ENCODE measurements at places on chromosomes 5 and 9.

- no peak for DNase-seq
These were observed 69.7 kb upstream of the SH3GL2 start for GRCh38 chr9:17509151-17509550.

- DNase-seq = no peak
These were observed 860.8 kb upstream of the DMAC1 start for GRCh38 chr9:8660383-8660782.

- DNase-seq = no peak
These were observed 18.9 kb downstream of the ADAMTS2 start for GRCh38 chr5:179326122-179326927.

DNA sequence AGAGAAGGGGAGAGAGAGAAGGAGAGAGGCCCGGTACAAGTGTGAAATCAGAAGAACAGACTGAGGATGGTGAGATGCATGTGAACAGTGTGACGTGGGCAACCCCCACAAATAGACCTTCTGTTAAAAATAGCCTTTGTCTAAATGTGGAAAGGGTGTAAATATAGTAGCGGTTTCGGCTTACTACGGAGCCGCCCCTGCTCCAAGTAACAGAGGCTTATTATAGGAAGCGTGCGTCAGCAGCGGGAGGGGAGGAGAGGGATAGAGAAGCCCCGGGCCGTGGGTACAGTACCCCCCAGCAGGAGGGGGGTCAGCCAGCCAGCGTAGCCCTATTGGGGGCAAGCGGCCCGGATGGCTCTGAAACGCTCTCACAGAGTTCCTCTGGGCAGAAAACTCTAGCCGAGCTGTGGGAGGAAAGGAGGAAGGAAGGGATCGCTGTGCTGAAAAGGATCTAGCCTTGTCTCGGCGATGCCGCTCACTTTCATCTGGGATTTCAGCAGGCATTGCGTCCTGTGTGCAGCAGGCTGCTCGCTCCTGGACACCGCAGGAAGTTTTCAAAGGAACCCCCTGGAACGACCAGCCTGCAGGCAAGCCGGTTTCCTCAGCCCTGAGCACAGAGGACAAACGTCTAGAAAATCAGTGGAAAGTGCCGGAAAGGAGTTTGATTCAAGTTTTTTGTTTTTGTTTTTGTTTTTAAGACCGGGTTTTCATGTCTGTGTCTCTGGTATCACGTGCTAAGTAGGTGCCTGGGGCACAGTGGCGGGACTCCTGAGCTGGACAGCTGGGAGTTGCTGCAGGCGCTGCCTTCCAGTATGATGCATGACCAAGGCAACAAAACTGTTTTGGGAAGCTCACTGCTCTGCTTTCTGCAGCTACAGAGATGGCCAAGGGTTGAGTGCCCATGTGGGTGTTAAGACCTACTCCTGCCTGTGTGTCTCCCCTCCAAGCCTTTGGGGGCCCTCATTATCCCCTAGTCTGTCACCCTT, 146.6 kb downstream of the SEC61B start:
- DNase-seq = no peak

DNA sequence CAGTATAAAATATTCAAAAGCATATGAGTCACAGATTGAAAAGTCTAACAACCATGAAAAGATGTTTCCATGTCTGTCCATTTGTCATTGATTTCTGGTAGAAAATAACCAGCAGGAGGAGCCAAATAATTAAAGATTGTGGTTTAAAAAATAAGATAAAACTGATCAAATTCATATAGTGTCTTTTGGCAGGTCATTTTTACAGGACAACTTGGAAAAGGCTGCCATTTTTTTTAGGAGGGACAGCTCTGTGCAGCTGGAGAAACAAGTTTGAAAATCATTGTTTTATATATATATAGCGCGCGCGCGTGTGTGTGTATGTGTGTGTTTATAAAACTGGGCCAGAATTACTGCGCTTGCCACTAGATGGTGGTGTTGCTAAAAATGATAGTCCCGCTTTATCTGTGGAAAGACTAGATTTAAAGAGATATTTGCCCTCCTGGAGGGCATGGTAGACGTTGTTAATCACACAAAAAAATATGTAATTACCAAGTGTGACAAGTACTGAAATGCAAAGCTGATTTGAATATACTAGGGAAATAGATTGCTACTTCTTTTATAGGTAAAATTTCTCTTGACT, 1.3 kb upstream of the TRMO start:
- DNase-seq = no peak

DNA sequence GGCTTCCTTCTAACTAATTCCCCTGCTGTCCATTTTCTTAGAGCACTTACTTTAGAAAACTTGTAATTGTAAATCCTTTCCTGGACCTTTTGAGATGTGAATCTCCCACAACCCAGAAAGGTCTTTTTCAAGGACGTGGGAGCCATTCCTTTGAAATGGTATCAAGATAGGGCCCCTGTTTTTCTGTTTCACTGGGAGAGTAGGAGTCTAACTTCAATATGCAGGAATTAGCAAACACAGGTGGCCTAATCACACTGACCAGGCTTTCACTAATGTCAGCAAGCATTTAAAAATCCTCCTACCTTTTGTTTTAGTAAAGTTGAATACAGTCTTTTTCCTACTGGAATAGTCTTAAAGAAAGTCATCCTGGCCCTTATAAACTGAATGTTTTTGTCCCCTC, 558.3 kb downstream of the PTPRD start:
- no peak for DNase-seq

- no peak for DNase-seq
These were observed 435.5 kb downstream of the CAAP1 start for GRCh38 chr9:26457151-26457550.

- DNase-seq = no peak
These were observed 126.7 kb downstream of the PRKACG start for GRCh38 chr9:68887232-68887631.

DNA sequence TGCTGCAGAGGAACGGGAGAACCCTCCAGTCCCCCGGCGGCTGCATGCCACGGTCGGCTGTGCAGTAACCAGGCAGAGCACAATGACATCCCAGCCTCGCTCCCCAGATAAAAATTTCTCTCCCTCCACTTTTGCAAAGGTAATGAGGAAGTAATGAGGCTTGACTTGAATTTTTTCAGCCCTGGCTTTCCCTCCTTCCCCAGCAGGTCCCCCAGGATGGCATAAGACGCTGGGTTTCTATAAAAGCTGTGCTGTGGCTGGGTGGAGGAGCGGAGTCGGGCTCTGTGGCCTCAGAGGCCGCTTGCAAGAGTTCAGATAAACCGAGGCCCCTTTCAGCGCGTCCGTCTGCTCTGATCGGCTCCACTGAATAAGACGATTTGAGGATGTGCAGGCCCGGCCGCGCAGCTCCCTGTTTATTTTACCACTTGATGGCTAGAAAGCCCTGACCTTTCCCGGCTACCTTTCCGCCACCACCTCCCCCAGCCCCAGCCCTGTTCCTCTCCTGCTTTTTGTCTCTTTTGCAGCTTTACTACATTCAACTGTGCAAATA, 351.9 kb upstream of the IRX2 start:
- no peak for DNase-seq

DNA sequence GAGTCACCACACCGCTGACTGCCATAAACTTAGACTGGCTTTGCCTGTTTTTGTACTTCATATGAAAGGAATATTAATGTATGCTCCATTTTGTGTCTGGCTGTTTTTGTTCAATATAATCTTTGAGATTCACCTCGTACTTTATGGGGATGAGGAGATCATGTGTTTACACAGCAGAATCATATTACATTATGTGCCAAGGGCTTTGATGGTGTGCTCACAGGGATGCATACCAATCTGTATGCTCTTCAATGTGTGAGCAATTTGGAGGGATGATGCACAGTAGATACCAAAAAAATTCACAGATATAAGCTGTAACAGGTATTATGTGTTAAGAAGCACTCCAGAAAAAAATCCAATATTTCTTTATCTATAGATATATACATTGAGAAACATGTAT, 113.7 kb downstream of the GABRB2 start:
- no peak for DNase-seq

GRCh38 chr5:53397141-53397757, 83.2 kb upstream of the FST start:
- no peak for DNase-seq

GRCh38 chr9:136826703-136827582, 15.3 kb upstream of the AJM1 start:
- DNase-seq = no peak

GRCh38 chr5:35308421-35308820, 78.1 kb upstream of the PRLR start:
- DNase-seq = peak; percentile 6

DNA sequence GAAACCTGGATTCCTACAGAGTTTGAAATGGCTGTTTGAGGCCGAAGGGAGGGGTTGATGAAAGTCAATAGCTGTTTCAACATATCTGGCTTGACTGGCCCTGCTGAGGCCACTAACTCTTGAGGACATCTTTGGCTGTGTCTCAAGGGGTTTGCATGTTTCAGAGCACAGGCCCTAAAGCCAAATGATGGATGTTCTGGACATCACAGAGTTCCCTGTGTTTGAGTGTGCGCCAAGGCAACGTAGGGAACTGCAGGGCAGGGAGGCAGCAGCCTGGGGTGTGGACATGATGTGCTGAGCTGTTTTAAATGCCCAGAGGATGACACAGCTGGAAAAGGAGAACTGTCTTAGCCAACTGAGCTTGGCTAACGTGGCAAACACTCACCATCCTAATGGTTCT, 89.6 kb downstream of the RAPGEF1 start:
- DNase-seq = no peak

- no peak for DNase-seq
These were observed 1858.4 kb downstream of the EFNA5 start for GRCh38 chr5:105812304-105812703.

DNA sequence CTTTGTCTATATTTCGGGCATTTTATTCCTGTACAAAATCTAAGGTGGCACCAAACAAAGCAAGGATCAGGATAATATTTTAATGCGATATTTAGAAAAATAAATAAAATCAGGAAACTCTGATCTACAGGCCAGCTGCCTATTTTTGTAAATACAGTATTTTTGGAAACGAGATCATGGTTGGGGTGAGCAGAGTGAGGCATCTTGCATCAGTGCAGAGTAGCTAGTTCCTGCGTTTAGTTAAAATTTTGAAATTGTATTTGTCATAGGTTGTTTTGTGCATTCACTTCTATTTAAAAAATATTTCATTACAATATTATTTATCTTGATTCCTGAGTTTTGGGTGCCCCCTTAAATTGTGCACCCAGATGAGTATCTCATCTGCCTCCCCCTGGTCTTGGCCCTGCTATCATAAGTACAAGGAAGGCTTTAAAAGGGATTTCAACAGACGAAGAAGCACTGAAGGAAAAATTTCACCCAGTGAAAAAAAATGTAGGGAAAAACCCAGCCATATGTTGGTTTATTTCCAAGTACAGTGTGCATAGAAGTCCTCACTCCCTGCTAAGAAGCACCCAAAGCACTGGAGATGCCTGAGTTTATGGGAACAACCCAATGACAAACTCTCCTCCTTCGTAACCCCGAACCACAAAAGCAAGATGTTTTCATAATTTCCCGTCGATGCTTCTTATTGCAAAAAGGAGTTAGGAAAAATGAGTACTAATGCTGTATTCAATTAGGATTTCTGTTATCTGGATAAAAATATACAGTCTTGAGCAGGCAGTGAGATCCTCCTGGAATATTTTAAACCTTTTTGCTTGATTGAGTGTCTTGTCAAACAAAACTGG, 304.7 kb upstream of the CLINT1 start:
- no peak for DNase-seq

- no peak for DNase-seq
These were observed 172.9 kb upstream of the SMIM23 start for GRCh38 chr5:171612749-171613148.

GRCh38 chr9:134171316-134172197, 7.2 kb upstream of the RNU6ATAC start:
- no peak for DNase-seq

DNA sequence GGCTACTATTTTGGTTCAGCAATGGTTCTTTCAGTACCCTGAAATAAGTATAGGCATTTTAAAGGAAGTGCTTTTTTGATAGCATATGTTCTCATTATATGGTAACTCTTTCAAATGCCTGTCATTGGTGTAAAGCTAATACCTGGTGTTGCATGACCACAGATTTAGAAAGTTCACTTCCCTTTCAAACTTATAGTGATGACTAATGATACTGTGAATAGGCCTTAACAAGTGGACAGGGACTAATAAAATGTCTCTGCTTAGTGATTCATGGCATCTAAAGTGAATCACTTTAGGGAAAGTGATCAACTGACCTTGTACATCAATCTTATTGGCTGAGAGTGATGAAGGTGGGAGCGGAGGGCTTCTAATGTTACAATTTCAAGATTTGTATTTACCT, 21.6 kb downstream of the MRPL22 start:
- no peak for DNase-seq

GRCh38 chr5:943918-944620, 51.4 kb downstream of the TRIP13 start:
- DNase-seq = no peak

DNA sequence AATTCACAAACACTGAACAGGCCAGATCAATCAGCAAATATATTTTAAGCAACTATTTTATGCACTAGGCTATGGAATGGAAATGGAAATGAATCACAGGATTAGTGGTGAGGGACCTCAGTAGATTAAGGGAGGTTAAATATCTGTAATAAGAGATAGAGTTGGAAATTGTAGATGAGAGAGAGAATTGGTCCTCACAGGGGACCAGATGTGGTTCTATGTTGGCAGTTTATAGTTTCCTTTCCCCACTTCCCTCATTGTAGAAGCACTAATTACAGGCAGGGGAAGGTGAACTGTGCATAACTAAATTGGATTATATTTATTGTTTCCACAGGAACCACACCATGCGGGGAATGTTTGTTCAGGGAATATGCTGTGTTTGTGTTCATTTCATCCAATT, 496.2 kb downstream of the ARHGEF28 start:
- no peak for DNase-seq

DNA sequence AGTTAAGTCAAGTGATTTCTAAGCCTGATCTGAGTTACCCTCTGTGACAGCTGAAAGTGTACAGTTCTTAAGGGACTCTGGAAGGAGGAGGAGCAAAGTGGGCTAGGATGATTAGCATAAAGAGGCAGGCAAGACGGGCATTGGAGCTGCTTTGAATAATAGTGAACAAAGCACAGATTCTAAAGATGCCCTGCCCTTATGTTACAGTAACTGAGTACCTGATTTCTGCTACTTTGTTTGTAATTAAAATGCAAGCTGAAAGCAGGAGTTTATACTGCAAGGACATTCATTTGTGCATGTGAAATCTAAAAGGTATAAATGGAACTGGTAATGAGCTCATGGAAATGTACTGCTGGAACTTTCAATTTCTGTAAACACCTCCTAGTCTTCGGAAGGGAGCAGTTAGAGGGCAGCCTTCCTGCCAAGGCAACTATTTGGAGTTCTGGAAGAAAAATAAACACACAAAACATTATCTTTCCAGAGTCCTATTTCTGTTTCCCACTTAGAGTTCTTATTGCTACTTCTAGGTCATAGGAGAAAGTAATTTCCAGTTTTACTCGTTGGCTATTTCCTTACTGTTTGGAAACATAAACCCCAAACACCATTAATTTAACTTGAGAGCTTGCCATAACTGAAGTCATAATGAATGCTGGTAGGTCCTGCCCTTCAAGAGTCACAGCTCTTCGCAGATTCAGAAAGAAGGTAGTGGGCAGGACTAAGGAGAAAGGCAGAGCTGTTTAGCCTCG, at the start of gene RANBP3L:
Gene RANBP3L (minus strand): TSS at position 45 of the 746 bp plus-strand sequence. CDS start 486 bp downstream, outside the sequence.
- no peak for DNase-seq
